ENCODE measurements at places on chromosomes 16 and 17.

- DNase-seq: peak; percentile 99
Measured at GRCh38 chr17:17921192-17922069, 50.8 kb downstream of the TOM1L2 start.

DNA sequence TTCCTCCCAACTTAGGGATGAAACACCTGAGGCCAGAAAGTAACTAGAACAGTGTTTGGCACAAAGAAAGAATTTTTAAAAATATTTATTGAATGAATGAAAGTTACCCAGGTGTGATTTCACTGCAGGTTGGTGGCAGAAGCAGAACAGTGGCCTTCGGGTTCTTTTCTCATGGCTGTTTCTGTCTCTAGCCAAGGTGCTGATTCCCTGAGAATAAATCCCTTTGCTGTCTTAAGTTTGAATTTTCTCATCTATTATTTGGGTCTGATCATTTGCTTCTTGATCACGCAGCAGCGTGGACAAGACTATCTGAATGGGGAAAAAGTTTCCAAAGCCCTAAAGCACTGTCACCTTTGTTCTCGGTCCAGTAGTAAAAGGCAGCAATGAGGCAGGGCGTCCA, 73.1 kb upstream of the KIFC3 start:
- DNase-seq: no peak

GRCh38 chr17:43338886-43339516, 59.8 kb upstream of the ARL4D start:
- peak; percentile 41 for DNase-seq

GRCh38 chr16:75952124-75952523, 225.8 kb upstream of the CPHXL start:
- no peak for DNase-seq

- DNase-seq: no peak
Measured at GRCh38 chr17:12982224-12982623, 35.6 kb downstream of the ELAC2 start.

DNA sequence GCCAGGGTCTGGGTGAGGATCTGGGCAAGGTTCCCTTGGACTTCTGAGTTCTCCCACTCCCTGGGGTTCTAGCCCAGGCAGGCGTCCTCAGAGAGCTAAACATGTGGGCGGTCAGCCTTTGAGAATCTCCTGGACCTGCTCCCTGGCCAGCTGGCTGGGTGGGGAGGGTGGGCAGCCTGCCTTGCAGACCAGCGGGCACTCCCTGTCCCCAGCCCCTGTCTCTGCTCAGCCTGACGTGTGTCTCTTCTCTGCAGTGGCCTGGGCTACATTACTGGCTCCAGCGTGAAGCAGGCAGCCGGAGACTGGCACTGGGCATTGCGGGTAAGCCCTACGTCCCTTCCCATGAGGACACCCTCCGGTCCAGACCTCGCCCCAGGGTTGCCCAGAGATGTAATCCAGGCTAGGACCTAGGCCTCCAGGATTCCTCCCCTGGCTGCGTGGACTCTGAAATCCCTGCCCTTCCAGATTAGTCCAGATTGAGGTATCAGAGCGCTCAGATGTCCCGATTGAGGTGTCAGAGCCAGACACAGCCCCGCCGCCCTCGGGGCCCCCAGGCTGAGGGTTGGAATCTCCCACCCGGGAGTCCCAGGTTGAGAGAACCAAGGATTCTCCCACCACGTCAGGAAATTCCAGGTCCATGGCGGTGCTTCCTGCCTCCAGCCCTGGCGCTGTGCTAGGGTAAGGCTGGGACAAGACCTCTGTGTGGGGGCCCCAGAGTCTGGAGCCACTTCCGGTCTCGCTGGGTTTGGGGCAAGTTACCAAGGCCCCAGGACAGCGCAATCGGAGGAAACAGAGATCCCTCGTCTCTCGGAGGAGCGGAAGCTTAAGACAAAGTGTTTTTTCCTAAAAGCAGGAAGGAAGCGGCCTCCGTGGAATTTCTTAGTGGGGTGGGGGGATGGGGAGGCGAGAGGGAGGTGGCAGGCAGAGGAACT, 24.1 kb downstream of the MYBBP1A start:
- peak; percentile 37 for DNase-seq

GRCh38 chr16:610513-611381, 20.0 kb upstream of the WFIKKN1 start:
- peak; percentile 77 for DNase-seq

DNA sequence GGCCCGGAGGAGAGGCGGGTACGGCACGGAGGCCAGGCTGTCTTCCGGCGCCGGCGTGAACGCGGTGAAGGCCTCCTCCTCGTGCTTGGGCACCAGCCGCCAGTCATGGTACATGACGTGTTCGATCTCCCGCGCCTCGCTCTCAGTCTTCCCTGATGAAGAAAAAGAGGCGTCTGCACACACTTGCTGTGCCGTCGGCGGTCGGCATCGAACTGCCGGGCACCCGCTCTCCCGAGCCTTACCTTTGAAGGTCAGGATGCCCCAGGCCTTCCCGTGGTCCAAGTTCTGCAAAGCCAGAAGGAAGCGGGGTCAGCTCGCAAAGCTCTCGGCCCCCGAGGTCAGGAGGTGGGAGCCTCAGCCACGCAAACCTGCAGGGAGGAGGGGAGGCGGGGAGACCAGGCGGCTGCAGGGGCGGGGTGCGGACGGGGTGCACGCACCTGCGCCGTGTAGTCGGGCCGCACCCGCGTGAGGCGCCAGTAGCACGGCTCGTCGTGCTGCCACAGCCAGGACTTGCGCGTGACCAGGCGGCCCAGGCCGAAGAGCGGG, at the start of gene EME2:
Gene EME2, plus strand, starts transcription at position 449 of the 546 bp plus-strand sequence. CDS start 418 bp downstream, outside the sequence.
- no peak for DNase-seq

- DNase-seq: peak; percentile 95
Measured at GRCh38 chr17:58402679-58403078, 14.7 kb downstream of the RNF43 start.

- no peak for DNase-seq
Measured at GRCh38 chr17:75854881-75855309, 240 bp downstream of the WBP2 start.

GRCh38 chr17:33375783-33376182, 82.7 kb upstream of the ASIC2 start:
- DNase-seq: no peak

DNA sequence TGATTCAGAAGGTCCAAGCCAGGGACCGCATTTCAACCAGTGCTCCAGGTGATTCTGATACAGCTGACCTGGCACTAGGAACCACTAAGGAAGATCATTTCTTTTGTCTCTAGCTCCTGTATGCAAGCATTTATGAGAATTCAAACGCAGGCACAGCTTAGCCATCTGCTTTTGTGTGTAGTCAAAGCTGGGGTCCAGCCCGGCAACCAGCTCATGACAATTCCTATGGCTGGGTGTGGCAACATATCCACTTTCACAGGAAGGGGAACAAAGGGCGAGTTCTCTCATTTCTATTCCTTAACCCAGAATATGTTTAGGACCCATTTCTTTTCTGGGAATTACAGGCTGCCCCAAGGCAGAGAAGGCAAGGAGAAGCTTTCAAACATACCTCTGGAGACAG, 27.3 kb upstream of the COG7 start:
- DNase-seq: no peak

Measured in mesendoderm (in vitro differentiated cells).